ENCODE measurements at places on chromosomes 1 and 21.

DNA sequence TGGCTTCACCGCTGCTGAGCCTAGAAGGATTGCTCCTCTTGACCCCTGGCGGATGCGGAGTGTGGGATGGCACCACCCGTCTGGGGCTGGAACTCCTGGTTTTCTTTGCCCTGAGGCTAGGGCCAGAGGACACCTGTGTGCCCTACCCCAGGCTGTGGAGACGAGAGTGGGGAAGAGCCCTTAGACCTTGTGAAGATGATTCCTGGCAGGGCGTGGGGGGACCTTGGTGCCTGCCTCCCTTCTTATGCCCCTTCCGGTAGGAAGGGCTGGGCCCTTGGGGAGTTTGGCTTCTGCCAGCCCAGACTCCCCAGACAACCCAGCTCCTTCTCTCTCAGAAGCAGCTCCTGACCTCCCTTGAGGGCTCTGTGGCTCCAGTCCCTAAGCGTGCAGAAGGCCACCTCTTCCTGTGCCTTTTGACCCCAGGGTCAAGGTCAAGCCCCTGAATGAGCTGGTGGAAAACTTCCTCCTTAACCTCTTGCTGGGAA is 891 bp downstream of the RPS6KA1 start:
- no peak for DNase-seq

DNA sequence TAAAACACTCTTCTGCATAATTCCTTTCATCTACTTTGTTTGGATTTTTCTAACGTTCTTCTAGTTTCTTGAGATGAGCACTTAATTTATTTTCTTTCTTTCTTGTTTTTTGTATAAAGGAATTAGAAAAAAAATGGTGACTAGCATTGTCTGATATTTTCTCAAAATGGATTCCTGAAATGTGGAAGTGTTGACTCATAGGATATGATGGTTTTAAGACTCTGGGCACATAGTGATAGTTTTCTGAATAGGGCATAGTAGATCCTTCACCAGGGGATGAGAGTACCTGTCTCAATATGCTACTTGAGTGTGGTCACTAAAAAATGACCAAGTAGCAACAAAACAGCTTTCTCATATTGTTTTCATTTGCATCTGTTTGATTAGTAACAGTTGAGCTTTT is 100.9 kb downstream of the PEX14 start:
- DNase-seq, result no peak

- DNase-seq, result no peak
Measured at GRCh38 chr21:43289966-43290365, 121.2 kb downstream of the CRYAA start.

DNA sequence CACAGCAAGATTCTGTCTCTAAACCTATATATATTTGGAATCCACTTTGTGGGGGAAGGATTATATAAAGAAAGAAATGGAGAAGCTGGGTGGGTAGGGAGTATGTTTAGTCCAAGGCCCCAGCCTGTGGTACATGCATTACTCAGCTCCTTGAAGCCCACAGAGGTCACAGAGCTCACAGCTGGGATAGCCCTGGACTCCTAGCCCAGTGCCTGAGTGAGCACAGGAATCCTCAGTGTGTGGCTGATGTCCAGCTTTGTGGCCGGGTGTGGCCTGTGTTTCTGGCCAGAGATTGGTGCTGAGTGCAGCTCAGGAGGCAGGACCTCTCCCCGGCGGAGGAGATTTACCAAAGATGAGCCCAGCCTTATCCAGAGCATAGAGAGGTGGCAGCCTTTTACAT is 7.6 kb downstream of the CAPN9 start:
- no peak for DNase-seq

DNA sequence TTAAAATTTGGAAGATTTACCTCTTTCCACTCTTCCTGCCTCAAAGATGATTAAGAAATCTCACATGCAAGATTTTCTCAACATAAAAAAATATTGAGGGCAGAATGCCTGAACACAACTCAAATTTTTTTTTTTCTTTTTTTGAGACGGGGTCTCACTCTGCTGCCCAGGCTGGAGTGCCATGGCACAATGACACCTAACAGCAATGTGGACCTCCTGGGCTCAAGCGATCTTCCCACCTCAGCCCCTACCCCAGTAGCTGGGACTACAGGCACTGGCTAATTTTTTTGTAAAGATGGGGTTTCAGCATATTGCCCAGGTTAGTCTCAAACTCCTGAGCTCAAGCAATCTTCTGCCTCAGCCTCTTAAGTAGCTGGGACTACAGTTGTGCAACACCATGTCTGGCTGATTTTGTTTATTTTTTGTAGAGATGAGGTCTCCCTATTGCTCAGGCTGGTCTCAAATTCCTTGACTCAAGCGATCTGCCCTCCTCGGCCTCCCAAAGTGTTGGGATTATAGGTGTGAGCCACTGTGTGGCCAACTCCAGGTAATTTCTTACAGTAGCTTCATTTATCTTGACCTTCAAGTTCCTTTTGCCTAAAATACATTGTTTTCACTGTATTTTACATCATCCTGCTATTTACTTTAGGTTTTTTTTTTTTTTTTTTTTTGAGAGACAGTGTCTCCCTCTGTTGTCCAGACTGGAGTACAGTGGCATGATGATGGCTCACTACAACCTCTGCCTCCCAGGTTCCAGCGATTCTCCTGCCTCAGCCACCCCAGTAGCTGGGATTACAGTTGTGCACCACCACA is 10.4 kb downstream of the NUCKS1 start:
- no peak for DNase-seq

DNA sequence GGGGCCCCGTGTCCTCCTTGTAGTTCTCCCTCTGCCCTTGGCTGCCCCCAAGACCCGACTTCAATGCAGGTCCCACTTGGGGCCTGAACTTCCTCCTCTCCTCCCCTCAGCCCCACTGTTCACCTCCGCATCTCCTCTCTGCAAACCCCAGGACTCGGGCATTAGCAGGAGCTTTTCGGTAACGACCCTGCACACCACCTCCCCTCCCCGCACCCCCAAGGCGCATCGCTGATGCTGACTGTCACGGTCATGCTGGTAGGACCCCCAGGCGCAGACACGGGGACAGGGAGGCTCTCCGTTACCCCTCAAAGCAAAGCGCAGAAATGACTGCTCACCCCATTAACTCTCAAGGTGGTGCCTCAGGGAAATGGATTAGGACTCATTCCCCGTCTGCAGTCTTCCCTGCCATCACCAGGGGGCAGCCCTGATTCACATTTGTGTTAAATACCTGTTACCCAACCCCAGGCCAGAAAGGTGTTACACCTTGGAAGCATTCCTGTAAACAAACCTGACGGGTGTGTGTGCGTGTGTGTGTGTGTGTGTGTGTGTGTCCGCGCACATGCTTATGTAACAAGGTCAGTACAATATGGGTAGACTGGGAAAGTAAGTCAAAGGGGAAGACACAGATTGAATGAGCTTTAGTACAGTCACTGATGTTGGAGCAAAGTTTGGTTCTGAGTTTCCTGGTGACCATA is 6.4 kb upstream of the GUCA2B start:
- DNase-seq, result peak; percentile 79

DNA sequence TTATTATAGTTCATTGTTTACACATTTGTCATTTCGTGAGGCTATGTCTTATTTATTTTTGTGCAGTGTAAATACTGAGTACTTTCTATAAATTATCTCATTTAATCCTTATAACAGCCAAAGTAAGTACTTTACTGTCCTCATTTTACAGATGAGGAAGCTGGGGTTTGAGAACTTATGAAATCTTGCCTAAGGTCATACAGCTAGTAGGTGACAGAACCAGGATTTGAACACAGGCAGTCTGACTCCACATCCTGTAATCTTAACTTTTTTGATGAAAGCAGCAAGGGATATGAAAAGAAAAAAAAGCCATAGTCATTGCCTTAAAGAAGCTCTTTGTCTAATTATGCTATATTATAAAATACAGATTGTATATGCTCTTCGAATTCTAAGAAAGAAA is 107.1 kb upstream of the BMP8A start:
- no peak for DNase-seq

DNA sequence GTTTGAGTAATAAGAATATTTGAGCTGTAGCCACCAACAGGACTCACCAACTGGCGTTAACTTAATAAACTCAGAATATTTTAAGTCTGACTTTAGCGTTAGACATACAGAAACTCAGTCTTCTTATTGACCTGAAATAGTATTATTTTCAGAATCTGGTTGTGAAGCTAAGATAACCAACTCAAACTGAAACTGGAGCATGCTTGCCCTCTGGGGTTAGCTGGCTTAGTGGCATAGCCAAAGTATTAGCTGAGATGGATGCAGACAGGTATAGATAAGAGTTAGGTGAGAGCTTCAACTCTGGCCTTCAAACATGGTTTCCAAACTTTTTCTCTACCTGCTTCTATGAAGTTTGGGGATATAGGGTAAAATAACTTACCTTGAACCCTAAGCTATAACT is 40.5 kb downstream of the AMY1C start:
- no peak for DNase-seq

- no peak for DNase-seq
Measured at GRCh38 chr1:10353282-10353681, 45.6 kb upstream of the PGD start.

GRCh38 chr1:162899422-162900146 is 38.6 kb upstream of the CCDC190 start:
- no peak for DNase-seq

GRCh38 chr1:8202182-8202905 is 115.6 kb upstream of the SLC45A1 start:
- DNase-seq, result peak; percentile 69

DNA sequence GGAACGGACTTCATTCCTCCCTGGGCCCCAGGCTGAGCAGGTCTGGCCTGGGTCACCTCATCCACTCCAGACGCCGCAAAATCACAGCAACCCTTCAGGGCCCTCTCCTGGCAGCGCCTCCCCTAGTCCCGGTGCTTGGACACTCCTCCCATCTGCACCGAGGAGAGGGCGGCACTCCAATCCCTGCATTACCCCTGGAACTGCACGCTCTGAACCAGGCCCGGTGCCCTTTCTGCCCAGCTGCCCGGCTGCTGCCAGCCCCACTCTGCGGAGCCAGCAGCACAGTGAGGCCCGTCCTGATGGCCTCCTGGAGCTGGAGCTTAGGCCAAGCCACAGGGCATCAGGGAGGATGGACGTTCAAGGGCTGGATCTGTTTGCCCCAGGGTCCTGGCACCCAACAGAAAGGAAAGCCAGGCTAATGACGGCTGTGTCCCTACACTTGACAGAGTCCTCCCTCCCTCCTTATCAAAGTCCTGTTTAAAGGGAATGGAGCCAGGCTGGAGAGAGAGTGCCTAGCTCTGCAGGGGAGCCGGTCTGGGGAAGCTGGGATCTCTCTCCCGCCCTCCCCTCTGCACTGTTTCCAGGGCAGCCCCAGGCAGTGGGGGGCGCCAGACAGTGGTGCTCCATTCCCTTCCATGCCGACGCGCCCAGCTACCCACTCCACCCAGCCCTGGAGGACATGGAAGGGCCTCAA is 12.7 kb downstream of the COL6A2 start:
- no peak for DNase-seq

DNA sequence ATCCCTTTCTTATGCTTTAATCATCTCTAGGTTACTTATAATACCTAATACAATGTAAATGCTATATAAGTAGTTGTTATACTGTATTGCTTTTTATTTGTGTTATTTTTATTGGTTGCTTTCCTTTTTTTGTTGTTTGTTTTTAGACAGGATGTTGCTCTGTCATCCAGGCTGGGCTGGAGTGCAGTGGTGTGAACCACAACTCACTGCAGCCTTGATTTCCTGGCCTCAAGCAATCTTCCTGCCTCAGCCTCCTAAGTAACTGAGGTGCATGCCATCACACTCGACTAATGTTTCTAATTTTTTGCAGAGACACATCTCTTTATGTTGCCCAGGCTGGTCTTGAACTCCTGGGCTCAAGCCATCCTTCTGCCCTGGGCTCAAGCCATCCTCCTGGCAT is 26.9 kb downstream of the KRTAP19-8 start:
- DNase-seq, result no peak

DNA sequence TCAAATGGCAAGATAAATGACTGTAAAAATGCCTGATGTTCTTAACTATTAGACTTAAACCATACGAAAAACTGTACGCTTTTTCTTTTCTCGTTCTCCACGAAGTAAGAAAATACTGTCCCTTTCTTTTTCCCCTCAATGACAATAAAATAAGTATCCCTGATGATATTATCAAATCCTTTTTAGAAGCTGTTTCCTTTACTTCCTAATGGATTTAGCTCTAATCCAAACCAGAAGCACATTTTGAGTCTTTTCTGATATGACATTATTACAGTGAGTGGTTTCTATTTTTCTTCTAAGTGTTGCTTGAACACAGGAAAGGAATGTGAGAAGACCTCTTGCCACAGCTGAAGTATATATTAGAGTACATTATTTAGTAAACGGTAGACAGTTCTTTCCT is 32.4 kb downstream of the DNM3 start:
- DNase-seq, result no peak

DNA sequence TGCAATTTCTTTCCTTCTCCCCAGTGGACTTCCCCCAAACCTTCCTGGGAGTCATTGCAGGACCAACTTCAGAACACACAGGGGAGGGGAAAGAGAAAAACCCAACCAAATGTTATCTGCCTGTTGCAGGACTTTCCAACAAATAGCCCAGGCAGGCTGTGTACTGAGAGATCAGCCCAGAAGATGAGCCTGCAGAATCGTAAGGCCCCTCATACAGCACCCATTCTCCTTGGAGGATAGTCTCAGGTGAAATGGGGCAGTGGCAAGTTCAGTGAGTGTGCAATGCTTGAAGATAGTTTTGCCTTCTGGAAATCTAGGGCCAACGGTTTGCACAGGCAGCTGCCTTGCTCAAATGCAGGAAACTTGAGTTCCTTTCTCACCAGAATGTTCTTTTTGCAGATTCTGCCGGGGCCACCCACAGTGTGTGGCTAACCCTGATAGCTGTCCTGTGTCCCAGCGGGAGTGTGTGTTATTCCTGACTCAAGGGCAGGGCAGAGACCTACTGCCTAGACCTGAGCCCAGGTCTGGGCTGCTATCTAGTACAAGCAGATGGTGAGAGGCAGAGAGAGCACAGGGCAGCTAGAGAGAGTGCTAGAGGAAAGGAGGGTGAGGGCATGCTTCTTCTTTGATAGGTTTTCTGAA is 48.8 kb downstream of the GADD45A start:
- DNase-seq, result no peak

DNA sequence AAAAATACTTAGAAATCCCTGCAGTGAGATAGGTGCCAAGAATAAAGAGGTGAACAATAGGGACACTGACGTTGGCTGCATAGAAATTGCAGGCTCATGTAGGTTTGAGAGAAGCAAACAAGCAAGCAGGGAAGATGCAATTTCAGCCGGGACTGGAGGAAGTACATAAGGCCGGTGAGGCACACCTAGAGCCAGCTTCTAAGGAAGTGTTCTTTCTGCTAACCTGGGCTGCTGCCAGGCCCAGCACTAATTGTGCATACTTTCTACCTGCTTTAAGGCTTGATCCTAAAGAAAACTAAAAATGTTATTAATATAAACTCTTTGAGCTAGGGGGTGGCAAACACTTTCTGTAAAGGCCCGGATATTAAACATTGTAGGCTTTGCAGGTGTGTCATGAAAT is 71.0 kb downstream of the LMO4 start:
- DNase-seq, result no peak
